ENCODE measurements at places on chromosomes 3 and 15. TPM values are rescaled to one million over a fixed set of nuclear protein-coding genes. Genes with fewer than 3 reads are reported as not detected.

DNA sequence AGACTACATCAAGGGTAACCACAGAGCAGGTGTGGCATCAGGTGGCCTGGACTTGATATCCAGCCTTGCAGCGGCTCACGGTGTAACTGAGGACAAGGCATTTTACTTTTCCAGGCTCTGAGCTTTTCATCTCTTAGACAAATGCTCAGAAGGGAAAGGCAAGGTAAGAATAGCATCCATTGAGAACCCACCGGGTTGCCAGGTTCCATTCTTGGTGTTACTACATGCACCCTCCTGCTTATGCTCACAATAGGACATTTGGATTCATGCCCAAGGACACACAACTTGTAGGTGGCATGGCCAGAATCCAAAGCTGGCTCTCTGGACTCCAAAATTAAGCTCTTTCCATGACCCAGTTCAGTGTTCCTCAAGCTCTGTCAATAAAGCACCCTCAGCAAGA is 85.5 kb downstream of the CCNL1 start:
- no peak for DNase-seq

The RTP1 gene
- not detected for polyA plus RNA-seq

- no peak for DNase-seq
Observed at GRCh38 chr3:100702082-100702979, 7.0 kb upstream of the TFG start.

DNA sequence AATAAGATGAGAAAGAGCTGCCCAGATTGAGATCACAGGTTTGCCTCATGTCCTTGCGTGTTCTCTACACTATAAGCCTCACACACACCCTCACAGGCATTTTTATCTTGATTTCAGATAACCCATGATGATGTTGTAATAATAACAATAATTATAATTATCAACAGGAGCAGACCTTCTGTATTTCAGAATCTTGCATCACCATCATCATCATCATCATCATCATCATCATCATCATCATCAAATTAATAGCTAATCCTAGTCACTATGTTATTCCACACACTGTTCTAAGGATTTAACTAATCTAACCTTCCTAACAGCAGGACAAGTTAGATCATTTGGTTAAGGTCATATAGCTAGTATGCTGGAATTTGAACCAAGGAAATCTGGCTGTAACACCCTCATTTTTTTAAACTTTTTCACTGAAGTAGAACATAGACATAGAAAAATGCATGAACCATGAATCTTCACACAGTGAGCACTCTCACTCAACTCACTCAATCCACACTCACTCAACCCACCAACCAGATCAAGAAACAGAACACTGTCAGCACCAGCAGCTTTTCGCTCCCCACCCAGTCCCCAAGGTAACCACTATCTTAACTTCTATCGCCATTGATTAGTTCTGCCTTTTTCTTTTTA is 1.8 kb upstream of the SH2D7 start:
- DNase-seq, result no peak

Measured in forelimb muscle (tissue), 1 donor.